ENCODE measurements at places on chromosomes 16 and 17.

DNA sequence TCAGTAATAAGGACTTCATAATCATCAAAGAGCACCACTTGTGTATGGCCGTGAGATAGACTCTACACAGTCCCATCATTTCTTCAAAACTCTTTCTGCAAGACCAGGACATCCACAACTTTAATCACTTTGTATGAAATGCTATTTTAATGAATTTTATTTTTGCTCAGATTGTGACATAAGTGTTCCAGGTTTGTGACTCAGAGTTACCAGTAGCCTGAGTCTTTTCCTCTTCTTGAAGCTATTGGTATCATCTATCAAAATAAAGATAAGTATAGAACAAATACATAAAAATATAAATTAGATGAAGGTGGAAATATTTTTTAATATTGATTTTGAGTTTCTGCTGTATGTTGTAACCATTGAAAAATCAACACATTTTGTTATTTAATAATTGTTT, 16.6 kb upstream of the VWA3A start:
- no peak for DNase-seq

GRCh38 chr17:8393470-8394231, 4.0 kb downstream of the RNF222 start:
- peak; percentile 63 for DNase-seq

GRCh38 chr17:75878174-75878998, at the start of gene TRIM47:
TRIM47 (minus strand) TSS chr17:75878581; CDS start chr17:75878548, 33 bp downstream.
- DNase-seq: peak; percentile 71

GRCh38 chr17:17026163-17026562, 16.1 kb upstream of the MPRIP start:
- no peak for DNase-seq

DNA sequence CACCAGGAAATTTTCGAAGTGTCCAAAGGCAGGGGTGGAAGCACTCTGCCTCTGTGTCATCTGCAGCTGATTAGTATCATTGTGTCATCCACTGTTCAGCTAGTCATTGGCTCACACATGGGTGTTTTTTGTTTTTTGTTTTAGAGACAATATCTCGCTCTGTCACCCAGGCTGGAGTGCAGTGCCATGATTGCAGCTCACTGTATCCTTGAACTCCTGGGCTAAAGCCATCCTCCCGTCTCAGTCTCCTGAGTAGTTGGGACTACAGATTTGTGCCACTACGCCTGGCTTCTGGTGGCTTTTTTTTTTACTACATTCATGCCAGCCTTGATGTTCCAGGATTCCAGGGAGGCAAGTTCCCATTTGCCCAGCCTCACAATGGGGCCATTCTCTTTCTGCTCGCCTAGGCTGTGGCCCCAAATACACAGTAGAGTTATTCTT, 32.5 kb upstream of the MYO18A start:
- DNase-seq: peak; percentile 24

All from A172 (cell line).